ENCODE measurements at places on chromosomes 13 and 19.

DNA sequence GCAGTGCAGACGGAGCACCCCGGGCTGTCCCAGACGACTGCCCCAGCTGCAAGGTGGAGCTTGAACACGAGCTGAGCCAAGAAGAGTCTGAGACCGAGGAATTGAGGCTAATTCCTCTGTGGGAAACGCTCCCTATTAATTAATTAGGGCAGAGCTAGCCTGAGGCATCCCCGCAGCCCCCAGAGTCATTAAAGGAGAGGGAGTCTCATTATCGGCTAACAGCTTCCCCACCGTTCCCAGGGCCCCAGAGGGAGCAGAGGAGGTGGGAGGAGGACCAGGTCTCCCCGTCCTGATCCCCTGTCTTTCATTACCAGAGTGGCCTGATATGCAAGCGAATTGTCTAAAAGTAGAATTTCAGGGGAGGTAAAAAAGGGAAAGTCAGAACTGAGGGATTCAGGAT is 13.1 kb upstream of the SLC1A6 start:
- no peak for DNase-seq

- peak; percentile 51 for DNase-seq
These were observed 32.6 kb upstream of the GATAD2A start for GRCh38 chr19:19372656-19373416.

DNA sequence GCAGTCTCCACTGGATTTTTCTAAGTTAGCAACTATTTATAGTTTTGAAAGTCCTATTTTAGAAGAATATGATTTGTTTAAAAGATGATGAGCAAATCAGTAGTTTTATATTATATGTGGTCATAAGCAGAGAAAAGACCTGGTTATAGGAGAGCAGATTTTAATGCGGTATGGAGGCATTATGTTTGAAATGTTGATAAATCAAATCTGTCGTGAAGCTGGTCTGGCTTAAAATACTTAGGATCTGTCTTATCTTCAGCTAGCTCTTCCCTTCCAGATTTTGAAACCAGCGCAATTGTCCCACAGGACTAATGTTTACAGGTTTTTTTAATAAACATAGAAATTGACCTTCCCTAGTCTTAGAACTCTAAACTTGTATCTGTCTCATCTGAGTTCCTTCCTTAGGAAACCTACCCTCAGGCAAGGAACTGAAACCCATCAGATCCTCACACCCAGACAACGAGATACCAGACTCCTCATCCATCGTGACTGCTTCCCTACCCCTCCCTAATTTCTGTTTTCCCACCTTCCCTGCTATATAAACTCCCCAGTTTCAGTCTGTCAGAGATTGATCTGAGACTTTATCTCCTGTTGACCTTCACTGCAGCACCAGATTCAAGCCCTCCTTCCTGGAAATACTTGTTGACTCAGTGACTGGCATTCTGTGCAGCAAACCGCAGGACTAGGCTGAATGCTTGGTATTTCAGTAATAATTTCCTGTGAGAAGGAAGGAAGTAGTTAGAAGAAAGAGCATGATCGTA is 37.8 kb upstream of the CXCL17 start:
- peak; percentile 71 for DNase-seq

GRCh38 chr13:74743992-74744391 is 609.8 kb upstream of the KLF12 start:
- no peak for DNase-seq

DNA sequence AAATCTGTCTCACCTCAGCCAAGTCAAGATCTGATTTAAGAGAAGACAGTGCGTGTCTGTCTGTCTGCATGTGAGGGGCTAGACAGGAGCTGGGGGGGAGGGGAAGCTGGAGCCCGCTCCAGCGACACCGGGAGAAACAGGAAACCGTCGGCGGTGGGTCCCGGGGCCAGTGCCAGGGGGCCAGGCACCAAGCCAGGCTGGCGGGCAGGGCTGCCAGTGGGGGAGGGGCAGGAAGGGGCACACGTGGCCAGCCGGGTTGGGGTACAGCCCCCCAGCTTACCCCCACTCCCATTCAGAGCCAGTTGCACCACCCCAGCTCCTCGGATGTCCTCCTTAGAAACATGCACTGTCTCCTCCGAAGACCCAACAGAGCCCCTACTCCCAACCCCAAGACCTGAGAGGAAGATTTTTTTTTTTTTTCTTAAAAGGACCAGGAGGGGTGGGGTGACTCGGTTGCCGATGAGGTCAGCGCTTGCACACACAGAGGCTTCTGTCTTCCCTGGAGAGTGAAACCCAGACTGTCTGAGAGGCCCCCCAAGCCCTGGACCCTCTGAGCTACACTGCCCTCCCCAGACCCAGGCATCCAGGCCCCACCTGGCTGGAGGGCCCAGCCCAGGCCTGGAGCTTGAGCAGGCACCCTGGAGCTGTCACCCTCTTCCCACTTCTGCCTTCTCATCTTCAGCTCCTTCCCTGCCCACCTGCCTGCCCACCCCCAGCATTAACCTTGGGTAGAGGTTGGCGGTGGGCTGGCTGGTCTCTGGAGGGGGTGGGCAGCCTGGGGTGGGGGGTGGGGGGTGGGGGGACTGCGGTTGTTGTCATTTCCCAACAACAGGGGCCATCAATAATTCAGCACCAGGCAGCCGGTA is 4.0 kb downstream of the ERF start:
- no peak for DNase-seq

DNA sequence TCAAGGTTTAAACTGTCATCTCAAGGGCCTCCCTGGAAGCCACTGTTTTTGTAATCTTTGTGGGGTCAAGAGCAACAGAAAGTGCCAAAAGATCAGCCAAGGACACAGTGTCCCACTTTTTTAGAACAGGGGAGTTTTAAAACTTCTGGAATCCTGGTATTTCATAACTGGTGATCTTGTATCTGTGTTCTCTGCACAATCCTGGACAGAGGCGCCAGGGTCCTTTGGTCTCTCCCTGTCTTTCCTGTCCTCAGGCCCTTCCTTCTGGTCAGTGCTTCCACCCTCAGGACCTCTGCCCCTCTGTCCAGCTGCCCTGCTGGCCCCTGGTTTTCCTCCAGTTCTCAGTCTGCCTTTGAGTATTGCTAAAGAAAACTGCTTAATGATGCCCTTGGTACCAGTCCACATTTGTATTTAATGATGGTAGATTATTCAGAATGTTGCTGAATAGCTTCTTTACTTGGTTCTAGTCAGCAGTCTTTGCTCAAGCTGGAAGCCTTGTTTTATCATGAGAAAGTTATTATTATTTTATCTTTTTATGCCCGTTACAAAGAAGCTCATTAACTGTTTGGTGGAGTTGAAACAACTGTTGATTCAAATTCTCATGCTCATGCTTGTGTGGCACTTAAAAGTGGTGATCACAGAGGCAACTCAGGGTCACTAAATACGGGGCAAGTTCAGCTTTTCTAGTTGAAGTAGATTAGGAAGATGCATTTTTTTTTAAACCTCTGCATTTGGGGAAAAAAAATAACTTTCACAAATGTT is 47.5 kb downstream of the WASF3 start:
- DNase-seq: no peak

- no peak for DNase-seq
These were observed 102.4 kb downstream of the EFNB2 start for GRCh38 chr13:106433066-106433465.

- no peak for DNase-seq
These were observed 22.8 kb upstream of the ZNF83 start for GRCh38 chr19:52660981-52661380.

DNA sequence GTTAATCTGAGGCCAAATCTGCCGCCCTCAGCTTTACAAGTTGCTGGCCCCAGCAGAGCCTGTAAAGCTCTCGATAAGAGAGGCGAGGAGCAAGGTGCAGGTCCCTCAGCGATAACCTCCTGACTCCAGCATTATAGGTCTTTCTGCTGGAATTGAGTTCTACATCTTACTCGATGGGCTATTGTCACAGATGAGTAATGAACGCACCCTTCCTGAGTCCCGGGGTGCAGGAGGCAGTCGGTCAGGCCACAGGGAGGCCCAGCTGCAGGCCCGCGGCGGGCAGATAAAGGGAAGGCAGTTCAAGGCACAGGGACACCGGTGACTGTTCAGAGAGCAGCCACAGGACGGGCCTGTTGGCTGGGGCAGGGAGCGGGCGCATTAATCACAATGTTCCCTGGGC is 157.6 kb upstream of the OBI1 start:
- no peak for DNase-seq
